ENCODE measurements at places on chromosomes 3 and 15.
A peak's percentile ranks its signal among the peaks of the same experiment; 100 is the strongest.

DNA sequence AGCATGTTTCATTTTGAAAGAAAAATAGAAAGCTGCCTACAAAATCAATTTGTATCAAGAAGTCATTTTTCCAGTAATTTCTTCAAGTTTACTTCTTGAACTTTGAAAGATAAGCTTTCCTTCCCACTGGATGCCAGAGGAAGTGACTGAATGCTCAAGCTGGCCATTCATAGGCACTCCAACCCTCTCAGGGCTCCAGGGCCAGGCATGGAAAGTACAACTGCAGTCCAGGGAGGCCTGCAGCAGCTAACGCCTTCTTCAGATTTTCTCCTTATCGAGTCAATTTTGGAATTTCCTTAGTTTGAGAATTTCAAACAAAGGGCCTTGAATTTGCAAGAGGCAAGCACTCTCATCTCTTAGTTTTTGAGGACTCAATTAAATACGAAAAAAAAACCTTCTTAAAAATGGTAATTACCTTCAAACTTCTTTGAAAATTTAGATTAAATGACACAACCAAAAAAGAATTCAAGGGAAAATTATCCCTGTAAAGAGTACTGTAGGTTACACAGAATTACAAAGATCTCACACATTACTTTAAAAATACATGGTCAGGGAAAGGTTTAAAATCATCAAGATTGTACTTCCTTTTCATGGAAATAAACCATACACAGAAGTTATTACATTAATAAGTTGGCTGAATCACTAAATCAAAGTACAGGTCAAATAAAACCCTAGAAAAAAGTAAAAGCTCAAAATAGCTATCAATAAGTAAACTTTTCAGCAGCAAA lies 2.5 kb downstream of the UBP1 start:
- DNase-seq = peak; percentile 52

DNA sequence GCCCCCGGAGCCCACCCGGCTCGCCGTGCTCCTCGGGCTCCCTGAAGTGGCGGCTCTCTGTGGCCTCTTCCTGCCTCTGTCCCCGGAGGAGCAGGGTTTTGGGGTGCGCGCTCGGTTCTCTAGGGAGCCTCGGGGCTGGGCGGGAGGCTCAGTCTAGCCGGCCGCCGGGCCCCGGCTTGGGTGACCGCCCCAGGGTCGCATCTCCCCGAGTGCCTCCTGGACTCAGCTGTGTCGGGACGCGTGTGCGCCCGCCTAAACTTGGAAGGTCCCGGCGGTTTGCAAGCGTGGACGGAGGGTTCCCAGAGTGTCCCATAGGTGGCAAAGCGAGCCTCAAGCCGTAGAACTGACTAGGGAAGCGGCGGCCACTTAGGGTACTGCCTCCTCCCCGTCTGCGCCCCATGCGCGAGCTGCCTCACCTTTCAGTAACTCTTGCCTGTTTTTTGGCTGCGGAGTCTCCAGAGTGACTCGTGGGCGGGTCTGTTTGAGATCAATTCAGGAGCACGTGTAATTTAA lies 601 bp downstream of the ACTL6A start:
- DNase-seq = peak; percentile 81

DNA sequence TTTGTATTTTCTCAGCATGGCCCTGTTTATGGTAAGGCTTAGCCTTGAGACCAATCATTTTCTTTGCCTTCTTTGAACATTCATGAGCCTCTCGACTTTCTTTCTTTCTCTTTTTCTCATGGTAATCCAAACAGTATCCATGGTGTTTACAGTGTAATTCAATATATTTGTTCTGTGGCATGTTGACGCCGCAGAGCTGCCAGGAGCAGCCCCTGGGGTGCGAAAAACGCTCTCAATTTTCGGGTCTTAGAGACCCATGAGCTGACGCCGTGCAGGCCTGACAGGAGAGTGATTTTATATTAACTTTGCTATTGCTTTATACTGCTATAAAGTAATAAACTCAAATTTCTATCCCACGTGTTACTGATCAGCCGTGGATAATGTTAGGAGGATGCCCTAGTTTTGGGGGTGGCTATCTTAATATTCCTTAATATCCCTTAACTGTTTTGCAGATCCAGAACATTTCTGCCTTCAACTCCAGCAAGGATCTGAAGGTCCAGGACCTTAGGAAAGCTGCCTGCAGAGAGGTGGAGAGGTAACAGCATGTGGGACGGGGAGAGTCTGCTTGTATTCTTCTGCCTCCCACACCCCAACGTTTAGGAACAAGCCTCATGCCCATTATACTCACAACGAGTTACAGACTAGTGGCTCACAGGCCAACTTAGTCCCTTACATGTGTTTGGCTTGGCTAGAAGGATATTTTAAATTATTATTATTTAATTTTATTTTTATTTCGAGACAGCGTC lies 29.3 kb upstream of the MYO1E start:
- DNase-seq = no peak

DNA sequence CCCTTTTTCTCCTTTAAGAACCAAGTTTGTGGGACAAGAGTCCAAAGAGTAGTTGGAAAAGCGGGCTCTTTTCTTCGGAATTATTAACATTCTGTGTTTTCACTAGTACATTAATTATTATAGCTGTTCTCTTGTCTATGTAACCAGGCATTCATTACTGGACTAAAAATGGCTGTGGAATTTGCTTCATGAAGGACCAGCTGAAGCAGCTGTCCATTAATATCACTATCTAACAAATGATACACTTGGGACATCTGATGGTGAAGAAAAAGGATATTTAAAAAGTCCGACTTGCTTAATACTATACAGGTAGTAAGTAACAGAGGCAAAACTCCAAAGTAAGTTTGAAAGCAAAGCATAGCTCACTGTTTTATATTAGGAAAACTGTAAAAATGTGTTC lies 728.9 kb upstream of the DPPA4 start:
- DNase-seq = no peak

- DNase-seq = no peak
Measured at GRCh38 chr3:73379465-73379864, 245.3 kb downstream of the PDZRN3 start.

DNA sequence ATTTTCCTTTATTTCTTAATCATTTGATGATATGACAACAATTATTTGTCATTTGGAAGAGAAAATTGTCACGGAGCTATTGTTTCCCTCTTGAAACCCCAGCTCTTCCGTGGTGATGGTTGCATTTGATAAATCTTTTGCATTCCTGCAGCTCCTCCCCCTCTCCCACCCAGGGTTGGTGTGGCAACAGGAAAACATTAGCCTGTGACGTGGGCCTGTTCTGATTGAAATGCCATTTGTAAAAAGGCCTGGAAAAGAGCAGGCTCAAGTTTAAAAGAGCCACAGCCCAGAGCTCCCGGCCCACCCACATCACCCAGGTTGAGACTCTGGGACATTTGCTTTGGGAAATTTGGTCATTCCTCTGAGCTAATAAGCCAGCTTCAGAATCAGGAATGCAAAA lies 282.5 kb downstream of the RPLP1 start:
- no peak for DNase-seq

- no peak for DNase-seq
Measured at GRCh38 chr15:59406446-59406845, 31.5 kb upstream of the FAM81A start.

GRCh38 chr3:71057526-71057894 lies 526.0 kb downstream of the FOXP1 start:
- DNase-seq = no peak

DNA sequence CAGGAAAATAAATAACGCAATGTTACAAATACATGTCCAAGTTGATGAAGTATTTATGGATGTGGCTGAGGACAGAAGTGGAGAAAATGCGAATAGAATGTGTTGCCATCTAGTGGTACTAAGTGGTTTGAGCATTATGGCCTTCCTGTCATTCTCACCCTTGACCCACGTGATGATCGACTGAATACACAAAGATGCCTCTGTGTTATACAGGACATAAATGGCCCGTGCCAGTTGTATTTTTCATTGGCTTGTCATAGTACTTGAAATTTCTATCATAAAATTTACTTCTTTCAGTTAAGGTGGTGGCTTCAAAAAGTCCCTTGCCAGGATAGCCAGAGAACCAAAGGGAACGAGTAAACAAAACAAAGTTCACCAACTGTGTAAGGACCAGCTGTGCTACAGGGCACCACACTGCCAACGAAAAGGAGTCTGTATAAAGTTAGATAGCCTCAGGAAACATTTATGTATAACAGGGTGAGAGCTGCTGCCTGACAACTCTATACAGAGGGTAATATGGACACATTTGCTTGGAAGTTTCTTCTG lies 103.7 kb downstream of the MYH15 start:
- peak; percentile 81 for DNase-seq

DNA sequence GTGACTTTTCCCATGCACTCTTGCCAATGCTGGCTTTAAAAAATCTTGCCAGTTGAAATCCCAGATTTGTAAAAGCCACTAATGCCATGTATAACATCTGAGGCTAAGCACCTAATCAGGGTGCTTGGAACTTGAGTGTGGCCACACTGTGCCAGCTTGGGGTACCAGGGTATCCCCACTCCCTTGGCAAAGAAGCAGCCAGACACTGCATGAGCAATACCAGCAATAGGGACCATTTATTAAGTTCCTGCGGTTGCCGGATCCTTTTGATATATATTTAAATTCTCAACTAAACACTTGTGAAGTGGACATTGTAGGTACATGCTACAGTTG lies 2.2 kb upstream of the RHCG start:
- DNase-seq = no peak

GRCh38 chr15:67685008-67685599 lies 140.2 kb upstream of the SKOR1 start:
- peak; percentile 50 for DNase-seq

DNA sequence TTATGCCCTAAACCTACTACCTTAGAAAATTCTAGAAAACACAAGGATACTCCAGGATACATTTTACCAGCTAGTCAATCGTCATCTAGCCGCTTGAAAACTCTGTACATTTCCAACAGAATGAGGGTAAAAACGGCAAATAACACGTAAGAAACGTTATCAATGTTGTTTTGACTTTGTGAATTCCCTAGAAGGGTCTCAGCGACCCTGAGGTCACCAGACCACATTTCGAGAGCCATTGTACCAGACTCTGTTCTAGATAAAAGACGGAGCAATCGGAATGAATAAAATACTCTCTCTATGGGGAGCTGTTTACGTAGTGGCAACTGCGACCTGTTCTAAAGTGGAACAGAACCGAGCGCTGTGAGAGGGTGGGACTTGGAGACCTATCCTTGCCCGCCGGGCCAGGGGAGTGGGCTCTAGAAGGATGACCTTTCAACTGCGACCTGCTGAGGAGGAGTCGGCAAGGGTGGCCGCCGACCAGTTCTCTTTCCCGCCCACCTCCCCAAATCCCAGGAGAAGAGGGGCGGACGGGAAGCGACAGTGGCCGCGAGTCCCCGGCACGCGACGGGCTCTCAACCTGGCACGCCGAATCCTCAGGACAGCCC lies 778 bp upstream of the AP4E1 start:
- peak; percentile 60 for DNase-seq

DNA sequence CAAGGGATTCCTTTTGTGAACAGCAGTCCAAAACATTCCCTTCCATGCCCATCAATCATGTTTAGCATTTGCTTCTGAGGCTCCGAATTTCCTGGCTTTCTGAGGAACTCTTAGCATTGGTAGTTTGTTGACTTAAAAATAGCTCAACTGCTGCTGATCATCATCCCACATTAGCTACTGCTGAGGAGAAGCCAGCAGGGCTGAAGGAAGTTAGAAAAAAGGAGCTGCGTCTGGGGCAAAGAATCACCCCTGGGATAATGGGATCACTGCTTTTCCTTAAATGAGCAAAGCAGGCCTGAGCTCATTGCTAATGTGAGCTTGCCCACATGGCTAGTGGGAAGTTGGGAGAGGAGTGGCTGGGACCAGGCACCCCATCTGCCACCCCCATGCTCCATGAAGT lies 39.8 kb downstream of the CYP19A1 start:
- peak; percentile 78 for DNase-seq

GRCh38 chr3:59303452-59303851 lies 253.6 kb upstream of the CFAP20DC start:
- DNase-seq = no peak

- DNase-seq = peak; percentile 62
Measured at GRCh38 chr3:52052831-52053306, 3.5 kb downstream of the DUSP7 start.

DNA sequence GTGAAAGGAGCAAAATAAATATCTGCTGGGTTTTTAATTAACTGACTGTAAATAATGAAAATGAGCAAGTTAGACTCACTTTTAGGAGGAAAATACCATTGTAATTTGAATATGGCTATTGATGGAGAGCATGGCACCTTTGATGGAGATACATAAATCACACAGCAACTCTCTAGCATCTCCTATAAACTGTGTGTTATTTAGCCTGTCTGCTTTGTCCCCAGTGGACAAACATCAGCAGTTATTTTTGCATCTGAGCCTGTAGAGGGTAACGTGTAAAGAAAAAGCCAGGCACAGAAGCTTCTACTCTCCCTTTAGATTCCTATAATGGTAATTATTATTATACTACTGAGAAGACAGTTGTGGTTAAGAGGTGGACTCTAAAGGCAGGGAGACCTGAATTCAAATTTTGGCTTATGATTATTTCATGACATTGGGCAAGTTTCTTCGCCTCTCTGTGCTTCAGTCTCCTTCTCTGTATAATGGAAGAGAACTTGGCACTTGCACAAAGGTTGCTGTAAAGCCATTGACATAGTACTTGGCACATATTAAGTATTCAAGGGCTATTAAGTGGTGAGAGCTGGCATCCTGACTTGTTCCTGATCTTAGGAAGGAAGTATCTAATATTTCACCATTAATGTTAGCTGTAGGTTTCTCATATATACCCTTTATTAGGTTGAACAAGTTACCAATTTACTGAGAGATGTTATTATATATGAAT lies 289.5 kb upstream of the TRIM42 start:
- peak; percentile 64 for DNase-seq

- DNase-seq = no peak
Measured at GRCh38 chr3:29686889-29687592, 406.2 kb downstream of the RBMS3 start.

DNA sequence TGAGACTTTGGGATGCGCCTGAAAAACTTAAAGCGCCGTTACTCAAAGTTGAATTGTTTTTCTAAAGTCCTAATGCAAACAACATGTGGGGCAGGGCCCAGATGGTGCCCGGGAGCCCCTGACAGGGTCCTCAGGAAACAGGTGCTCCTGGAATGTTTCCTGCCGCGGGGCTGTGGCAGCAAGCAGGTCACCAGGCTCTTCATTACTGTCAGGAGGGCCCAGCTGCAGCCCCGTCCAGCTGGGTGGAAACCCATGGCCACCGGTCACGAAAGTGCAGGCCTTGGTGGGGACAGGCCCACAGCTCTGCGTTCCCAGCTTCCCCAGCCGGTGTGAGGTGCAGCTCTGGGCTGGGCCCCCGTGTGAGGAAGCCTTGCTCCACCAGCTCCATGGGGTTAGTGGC lies 63.9 kb upstream of the GATA2 start:
- DNase-seq = no peak

DNA sequence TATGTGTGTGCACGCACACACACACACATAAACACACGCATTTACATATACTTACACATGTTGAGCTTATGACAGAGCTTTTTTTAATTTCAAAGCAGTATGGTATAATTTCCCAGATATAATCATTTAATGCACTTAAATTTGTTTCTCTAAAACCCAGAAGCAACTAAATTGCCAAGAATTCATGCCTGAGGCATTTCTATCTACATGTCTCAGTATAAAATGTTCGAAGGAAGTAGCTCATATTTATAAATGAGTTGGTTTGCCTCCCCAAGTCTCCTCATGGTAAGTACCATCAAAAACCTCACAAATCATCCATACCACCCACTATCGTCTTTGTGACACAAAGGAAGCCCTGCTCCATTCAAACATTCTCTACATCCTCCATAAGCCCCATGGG lies 130.6 kb downstream of the RPL22L1 start:
- DNase-seq = no peak

GRCh38 chr15:101407439-101407838 lies 82.1 kb downstream of the PCSK6 start:
- DNase-seq = no peak
